ENCODE measurements at places on chromosomes 3 and 15. TPM values are rescaled to one million over a fixed set of nuclear protein-coding genes. Genes with fewer than 3 reads are reported as not detected.
A peak's percentile ranks its signal among the peaks of the same experiment; 100 is the strongest.

- no peaks in the 10 kb centered on the region for H3K36me3 ChIP-seq
- no peak for DNase-seq
- H3K4me3 ChIP-seq: no peak overlapping the region
- H3K4me1 ChIP-seq: peaks cover 16% of the 10 kb centered on the region
- H3K27ac ChIP-seq: no peak overlapping the region
These were observed 2.4 kb downstream of the PLCL2 start for GRCh38 chr3:16887130-16887529.

DNA sequence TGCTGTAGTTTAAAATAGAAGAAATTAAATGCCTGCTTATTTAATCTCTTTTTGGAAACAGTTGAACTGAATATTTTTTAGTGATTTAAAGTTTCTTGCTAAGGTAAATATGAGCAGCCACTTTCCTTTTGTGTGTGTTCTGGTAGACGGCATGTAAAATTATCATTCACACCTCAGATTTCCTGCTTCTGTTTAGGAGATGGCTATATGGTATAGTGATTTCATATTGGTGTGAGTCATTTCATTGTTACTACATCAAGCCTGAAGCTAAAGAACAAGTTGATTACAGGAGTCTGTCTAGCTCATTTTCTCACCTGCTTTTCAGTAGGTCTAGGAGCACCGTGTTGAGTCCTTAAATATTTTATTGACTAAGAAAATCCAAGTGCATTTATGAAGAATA is 2.2 kb downstream of the LRCH3 start:
- peak overlapping the region; percentile 50 for H3K27ac ChIP-seq
- no peaks in the 10 kb centered on the region for H3K27me3 ChIP-seq
- H3K4me1 ChIP-seq: peaks cover 45% of the 10 kb centered on the region

GRCh38 chr15:74395319-74396145 is 28.1 kb upstream of the CYP11A1 start:
- no peak overlapping the region for H3K4me3 ChIP-seq
- no peaks in the 10 kb centered on the region for H3K36me3 ChIP-seq
- no peaks in the 10 kb centered on the region for H3K27me3 ChIP-seq
- peaks cover 12% of the 10 kb centered on the region for H3K4me1 ChIP-seq
- H3K27ac ChIP-seq: no peak overlapping the region
- no peak for DNase-seq

GRCh38 chr3:156516284-156516683 is 38.6 kb downstream of the SSR3 start:
- no peak for DNase-seq
- no peaks in the 10 kb centered on the region for H3K36me3 ChIP-seq
- H3K4me3 ChIP-seq: no peak overlapping the region
- H3K27me3 ChIP-seq: no peaks in the 10 kb centered on the region
- H3K4me1 ChIP-seq: peaks cover 42% of the 10 kb centered on the region

FAM3D gene
- not detected for total RNA-seq

RBP2 gene
- total RNA-seq: not detected

DNA sequence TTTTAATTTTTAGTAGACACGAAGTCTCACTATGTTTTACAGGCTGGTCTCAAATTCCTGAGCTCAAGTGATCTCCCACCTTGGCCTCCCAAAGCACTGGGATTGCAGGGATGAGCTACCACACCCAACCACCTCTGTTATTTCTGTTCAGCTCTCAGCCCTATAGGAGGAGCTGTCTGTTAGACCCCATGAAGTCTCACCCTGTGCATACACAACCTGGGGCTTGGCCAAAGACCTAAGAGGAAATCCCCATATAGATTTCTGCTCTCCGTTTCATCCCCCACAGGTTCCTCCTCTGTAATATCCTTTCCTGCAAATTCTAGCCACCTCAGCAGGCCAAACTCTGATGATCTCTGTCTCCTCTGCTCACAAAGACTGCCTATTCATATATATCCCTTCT is 56.6 kb upstream of the CTDSPL2 start:
- H3K4me1 ChIP-seq: no peaks in the 10 kb centered on the region
- peaks cover 3% of the 10 kb centered on the region for H3K36me3 ChIP-seq
- no peak overlapping the region for H3K4me3 ChIP-seq
- H3K27me3 ChIP-seq: no peaks in the 10 kb centered on the region

LTK gene
- total RNA-seq: 1.0 TPM

DNA sequence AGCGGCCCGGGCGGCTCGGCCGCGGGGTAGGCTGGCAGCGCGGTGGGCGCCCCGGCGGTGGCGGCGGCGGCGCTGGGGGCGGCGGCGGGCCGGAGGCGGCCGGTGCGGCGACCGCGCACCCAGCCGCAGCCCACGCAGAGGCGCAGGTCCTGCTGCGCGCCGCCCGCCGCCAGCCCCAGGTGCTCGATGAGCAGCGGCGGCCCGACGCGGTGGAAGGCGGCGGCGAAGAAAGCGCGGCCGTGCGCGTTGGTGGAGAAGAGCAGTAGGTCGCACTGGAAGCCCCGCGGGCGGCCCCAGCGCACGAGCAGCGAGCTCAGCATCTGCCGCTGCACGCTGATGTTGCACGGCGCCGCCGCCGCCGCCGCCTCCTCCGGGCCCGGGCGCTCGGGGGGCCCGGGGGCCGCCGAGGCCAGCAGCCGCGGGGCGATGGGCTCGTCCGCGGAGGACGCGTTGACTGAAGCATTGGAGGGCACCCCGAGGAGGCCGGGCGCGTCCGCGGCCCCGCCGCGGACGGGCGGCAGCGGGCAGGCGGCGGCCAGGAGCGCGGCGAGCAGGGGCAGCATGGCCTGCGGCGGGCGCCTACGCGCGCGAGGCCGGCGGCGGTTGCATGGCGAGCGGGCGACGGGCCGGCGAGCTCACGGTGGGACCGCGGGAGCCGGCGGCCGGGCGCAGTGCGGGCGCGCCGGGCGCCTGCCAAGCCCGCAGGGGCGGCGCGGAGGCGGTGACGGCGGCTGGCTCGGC is 452 bp downstream of the TMEM158 start:
- peaks cover 23% of the 10 kb centered on the region for H3K27me3 ChIP-seq
- peaks cover 20% of the 10 kb centered on the region for H3K4me1 ChIP-seq
- H3K4me3 ChIP-seq: peak overlapping the region; percentile 82
- peaks cover 4% of the 10 kb centered on the region for H3K36me3 ChIP-seq
- no peak for DNase-seq
- no peak overlapping the region for H3K27ac ChIP-seq
